ENCODE measurements at places on chromosomes 7 and 10. TPM values are rescaled to one million over a fixed set of nuclear protein-coding genes. Genes with fewer than 3 reads are reported as not detected.

GLI3 gene
- total RNA-seq: 28.2 TPM

MEOX2 gene
- 5.0 TPM for total RNA-seq

DNA sequence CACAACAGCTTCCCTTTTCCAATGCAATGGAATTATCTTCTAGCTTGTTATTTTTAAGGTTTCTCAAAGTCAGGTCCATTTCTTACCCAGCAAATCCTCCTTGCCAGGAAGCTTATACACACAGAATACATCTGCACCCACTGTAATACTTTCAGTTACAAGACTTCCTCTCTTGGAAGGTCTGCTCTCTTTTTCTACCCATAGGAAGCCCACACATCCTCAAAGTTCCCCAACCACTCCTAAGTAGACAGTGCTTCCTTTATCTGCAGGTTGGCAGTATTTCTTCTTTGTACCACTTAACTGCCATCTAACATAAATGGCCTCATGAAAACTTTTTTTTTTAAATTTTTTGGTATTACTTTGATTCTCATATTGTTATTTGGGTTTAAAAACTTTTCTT is 155.6 kb downstream of the TAX1BP1 start:
- DNase-seq: no peak

- DNase-seq: no peak
Observed at GRCh38 chr7:77459311-77459726, 43.2 kb upstream of the GSAP start.

DNA sequence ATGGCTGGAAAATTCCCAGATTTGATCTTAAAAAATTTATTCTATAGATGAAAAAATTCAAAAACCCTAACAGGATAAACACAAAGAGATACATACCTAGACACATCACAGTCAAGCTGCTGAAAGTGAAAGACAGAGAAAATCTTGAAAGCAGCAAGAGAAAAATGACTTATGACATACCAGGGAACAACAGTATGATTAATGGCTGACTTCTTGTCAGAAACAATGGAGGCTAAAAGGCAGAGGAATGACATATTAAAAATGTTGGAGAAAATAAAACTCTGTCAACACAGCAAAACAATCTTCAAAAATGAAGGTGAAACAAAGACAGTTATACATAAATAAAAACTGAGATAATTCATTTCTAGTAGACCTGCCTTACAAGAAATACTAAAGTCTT is 442.7 kb downstream of the IPMK start:
- DNase-seq: no peak

RNLS gene
- total RNA-seq: 8.9 TPM

DNA sequence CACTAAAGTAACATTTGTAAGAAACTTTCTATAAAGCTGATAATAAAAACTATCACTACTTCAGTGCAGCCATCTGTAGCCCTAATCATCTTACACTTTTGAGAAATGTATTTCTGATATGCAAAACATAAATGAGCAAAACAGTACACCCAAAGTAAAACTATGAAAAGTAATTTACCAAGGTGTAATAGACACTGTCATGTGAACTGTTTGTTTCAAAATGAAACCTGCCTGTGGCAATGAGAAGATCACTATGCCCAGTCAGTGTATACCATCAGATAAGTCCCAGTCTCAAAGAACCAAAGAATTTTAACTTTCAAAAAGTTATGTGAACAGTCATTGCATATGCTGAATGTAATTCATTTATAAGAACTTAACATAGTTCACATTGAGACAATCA is 398.1 kb downstream of the CDC14C start:
- DNase-seq: no peak

DNA sequence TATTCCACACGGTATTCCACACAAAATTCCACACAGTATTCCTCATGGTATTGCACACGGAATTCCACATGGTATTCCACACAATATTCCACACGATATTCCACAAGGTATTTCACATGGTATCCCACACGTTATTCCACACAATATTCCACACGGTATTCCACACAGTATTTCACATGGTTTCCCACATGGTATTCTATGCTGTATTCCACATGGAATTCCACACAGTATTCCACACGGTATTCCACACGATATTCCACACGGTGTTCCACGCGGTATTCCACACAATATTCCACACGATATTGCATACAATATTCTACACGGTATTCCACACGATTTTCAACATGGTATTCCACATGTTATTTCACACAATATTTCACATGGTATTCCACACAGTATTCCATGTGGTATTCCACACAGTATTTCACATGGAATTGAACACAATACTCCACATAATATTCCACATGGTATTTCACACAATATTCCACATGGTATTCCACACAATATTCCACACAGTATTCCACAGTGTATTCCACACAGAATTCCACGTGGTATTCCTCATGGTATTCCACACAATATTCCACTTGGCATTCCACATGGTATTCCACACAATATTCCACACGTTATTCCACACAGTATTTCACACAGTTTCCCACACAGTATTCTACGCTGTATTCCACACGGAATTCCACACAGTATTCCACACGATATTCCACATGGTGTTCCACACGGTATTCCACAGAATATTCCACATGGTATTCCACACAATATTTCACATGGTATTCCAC is 136.0 kb upstream of the CHST15 start:
- DNase-seq: no peak

- DNase-seq: peak; percentile 87
Observed at GRCh38 chr10:68598978-68599770, 39.0 kb downstream of the TET1 start.

DNA sequence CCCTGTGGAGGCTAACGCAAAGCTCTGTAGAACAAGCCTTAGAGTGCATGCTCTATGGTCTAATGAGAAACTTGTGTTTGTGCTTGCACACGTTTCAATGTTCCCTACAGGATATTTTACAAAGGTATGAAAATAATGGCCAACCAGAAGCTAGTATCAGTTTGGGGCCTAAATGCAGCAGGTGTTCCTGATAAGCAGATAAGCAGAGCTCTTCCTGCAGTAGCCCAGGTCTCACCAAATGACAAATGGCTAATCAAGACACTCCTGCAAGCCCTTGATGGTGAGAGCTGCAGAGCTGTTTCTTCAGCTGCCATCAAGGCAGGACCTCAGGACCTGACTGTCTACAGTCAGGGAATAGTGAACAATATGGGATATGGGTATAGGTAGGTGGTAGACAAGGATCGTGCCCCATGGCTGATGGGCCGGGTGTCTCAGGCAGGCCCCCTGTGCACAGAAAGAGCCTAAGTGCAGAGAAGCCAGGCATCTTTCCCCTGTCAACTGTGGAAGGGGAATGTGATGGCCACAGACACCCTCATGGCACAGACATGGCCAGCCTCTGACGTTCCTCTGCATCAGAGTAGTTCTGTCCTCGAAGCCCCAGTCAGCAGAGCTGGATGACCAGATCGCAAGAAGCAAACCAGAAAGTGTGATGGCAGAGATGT is 23.2 kb upstream of the RASSF4 start:
- DNase-seq: peak; percentile 21

GRCh38 chr10:11849911-11850310 is 26.8 kb downstream of the PROSER2 start:
- no peak for DNase-seq

- no peak for DNase-seq
Observed at GRCh38 chr7:7699380-7699779, 19.0 kb downstream of the RPA3 start.

ZNF503 gene
- total RNA-seq: 4.8 TPM

SH2D4B gene
- 0.13 TPM for total RNA-seq

- DNase-seq: no peak
Observed at GRCh38 chr10:10330418-10330817, 687.3 kb upstream of the CELF2 start.

DNA sequence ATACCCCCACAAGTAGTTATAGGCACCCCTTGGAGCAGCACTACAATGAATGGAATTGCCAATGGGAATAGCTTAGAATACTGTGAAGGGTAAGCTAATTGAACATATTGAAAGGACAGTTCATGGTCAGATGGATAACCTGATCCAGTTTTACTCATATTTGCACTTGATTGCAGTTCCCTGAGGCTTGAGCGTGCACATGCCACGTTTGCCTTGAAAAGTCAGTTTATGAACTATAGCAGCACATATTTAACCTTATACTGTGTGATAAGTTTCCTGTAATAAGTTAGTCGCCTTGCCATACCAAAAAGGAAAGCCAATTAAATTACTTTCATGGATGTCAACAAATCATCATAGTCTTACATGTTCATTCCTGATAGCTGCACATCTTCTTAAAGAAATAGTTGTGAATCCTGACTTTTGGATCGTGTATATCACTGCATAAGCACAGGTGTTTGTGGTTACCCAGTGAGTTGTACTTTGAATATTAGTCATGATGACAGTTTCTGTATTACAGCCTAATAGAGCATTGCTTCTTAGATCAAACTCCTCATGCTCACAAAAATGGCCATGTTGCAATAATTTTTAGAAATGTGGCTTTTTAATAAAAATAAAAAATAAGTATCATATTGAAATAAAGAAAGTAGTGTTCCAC is 21.6 kb downstream of the DNTT start:
- no peak for DNase-seq

DNA sequence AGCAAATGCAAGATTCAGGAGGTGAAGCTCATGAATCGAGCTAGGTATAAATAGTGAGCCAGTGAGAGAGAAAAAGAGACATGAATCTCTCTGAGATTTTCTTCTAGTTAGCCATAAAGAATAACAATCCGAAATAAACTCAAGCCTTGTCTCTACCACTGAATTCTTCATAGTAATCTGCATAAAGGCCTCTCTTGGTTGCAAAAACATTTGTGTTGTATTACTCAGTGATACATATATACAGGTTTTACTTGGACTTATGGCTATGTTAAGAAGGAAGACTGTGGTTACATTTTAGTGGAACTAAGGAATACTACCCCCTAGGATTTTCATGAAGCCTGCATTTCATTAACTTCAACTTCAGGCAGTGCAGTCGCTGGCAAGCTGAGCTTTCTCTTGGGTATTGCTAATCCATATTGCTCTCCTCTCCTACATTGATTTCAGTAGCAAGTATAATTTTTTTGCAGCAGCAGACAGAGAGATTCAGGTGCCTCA is 72.7 kb upstream of the TRIL start:
- no peak for DNase-seq

C7orf33 gene
- not detected for total RNA-seq

CPA2 gene
- not detected for total RNA-seq

PPP1R17 gene
- total RNA-seq: not detected

FAM25C gene
- total RNA-seq: 215 TPM

EPHA1 gene
- 55.4 TPM for total RNA-seq

DNA sequence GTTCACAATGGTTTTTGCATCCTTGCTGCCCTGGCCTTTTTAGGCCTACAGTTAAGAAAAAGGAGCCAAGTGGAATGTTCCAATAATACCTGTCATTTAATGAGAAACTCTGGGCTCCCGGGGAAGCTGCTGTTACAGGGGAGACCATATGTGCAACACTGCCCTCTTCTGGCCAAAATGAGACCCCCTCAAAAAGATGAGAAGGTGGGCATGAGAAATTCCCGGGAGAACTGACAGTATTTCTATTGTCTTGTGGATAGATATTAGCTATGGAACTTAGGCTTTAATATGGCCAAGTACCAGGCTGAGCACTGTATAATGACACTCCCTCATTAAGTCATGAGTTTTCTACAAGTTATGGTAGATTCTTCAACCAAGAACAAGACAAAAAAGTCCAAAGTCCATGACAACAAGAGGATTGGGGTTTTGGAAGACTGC is 99.4 kb downstream of the CCDC3 start:
- no peak for DNase-seq

DNA sequence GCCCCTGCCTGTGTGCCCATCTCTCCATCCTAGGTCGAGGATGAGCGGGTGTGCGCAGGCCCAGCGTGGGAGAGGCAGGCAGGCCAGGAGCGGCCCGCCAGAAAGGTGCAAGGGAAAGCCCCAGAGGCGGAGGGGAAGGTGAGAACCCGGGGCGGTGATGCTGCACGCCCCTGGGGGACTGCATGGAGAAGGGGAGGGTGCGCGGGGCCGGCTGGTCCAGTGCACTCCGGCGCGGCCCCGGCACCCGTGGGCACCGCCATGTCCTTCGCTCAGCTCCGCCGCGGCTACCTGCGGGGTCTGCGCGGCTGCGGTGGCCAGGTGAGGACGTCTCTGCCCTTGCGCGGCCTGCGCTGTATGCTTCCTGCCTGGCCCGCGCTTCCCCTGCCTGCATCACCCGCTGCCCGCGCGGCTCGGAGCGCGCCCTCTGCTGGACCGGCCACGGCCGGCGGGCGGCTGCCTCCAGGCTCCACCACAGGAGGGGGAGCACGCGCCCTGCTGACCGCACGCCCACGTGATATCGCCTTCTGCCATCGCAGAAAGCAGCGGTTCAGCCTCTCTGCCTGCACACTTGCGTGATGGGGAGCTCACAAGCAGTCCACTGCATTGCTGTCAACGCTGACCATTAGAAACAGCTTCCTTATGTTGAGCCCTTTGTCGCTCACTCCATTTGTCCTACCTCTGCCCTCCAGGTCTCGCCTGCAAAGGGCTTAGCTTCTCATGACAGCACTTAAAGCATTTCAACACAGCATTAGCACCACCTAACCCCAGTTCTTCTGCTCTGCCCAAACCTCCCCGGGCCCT is 73.9 kb downstream of the CXCL12 start:
- peak; percentile 69 for DNase-seq

- DNase-seq: no peak
Observed at GRCh38 chr10:118753331-118754228, 1.2 kb downstream of the CACUL1 start.

FAM237B gene
- not detected for total RNA-seq

DNA sequence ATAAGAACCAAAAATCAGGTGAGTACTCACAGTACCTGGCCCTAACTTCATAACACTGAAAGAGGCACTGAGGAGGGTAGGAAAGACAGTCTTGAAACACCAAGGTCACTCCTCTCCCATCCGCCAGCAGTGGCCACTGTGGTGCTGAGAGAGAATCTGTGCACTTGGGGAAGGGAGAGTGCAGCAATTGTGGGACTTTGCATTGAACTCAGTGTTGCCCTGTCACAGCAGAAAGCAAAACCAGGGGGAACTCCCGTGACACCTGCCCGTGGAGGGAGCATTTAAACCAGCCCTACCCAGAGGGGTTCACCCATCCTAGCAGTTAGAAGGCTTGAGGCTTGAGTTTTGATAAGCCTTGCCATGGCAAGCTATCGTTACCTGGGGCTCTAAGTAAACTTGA is 35.2 kb upstream of the MAP3K8 start:
- no peak for DNase-seq

- DNase-seq: no peak
Observed at GRCh38 chr7:155466814-155467733, 9.1 kb downstream of the EN2 start.

GRCh38 chr7:146831875-146832274 is 715.3 kb downstream of the CNTNAP2 start:
- no peak for DNase-seq

SSBP1 gene
- total RNA-seq: 87.5 TPM

ZNF804B gene
- not detected for total RNA-seq

GRCh38 chr10:87991946-87992345 is 128.5 kb downstream of the PTEN start:
- DNase-seq: no peak

- DNase-seq: no peak
Observed at GRCh38 chr7:134784251-134785049, 5.0 kb downstream of the CALD1 start.

DNA sequence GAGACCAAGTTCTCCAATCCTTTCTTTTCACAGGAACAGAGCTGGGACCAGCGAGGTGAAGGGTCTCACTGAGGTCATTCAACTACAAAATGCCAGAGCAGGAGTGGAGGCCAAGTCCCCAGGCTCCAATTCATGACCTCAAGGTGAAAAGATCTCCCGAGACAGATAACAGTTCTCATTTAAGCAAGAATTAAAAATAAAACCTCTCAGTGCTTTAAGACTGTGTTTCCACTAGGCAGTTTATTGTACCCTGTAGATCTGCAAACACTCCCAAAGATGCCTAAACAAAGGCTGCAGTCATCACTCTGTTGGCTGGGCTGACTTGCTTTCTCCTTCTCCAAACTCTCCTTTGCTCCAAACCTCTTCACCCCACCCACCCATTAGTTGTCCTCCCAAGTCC is 74.8 kb upstream of the CXCL12 start:
- DNase-seq: no peak

Measured in lower leg skin (tissue), 4 donors.